T-cell (primary cell): ENCODE measurements at places on chromosomes 2 and 18. TPM values are rescaled to one million over a fixed set of nuclear protein-coding genes. Genes with fewer than 3 reads are reported as not detected.

- no peaks in the 10 kb centered on the region for H3K36me3 ChIP-seq
- H3K4me3 ChIP-seq: no peak overlapping the region
- H3K27me3 ChIP-seq: no peaks in the 10 kb centered on the region
- H3K4me1 ChIP-seq: no peaks in the 10 kb centered on the region
- no peak overlapping the region for H3K27ac ChIP-seq
Measured at GRCh38 chr2:209624192-209624938, 147.3 kb upstream of the UNC80 start.

GRCh38 chr2:223262946-223263345, 211.0 kb downstream of the KCNE4 start:
- H3K4me1 ChIP-seq: no peaks in the 10 kb centered on the region
- H3K27ac ChIP-seq: no peak overlapping the region
- H3K36me3 ChIP-seq: no peaks in the 10 kb centered on the region
- H3K4me3 ChIP-seq: no peak overlapping the region
- H3K27me3 ChIP-seq: no peaks in the 10 kb centered on the region

DNA sequence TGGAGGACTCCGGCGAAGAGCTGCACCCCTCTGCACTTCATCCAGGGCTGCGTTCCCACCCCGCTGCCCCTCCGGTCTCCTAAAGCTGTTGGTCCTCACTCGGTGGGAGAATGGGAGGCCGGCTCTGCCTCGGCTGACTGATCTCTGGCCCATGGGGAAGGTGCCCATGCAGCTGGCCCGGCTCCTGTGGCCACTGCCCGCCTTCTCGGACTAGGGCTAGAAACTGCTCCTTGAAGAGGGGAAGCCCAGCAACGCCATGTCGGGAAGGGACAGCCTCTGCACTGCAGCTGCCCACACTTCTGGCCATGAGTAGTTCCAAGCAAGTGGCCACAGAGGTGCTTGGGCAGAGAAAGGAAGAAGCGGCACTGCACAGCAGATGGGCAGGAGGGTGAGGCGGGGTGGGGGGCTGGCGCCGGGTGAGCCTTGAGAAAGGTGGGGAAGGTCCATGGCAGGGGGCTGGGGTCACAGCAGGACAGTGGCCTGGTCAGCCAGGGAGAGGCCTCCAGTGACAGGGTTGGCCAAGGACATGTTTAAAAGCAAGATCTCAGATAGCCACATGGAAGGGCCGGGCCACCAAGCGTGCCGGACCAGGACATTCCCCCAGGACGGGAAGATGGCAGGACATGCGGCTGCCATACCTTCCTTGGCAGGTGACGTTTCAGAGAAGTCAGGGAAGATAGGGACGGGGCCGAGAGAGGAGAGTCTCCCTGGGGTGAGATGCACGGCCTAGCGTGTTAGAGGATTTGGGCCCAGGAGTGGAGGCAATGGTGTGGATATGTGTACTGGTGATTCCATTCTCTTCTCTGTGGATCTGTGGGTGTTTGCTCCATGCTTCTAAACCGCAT, 158.8 kb upstream of the HDAC4 start:
- no peak for DNase-seq
- peaks cover 39% of the 10 kb centered on the region for H3K27me3 ChIP-seq
- H3K27ac ChIP-seq: no peak overlapping the region

DNA sequence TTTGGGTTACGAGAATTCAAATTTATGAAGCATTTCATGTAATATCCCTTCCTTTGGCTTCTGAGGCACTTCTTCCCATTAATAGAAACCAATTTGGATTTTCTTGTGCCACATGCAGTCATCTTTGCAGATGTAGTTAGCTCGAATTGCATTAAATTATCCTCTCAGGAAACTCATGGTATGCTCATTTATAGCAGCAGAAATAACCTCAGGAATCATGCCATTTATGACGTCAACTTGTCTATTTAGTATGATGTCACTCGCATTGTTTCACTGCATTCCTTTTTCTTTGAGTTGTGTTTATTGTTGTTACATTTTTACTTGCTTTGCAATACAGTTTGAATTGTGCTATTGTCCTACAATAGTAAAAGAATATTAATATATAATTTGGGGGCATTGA, 163.8 kb downstream of the RBM43 start:
- no peak overlapping the region for H3K4me3 ChIP-seq
- H3K27ac ChIP-seq: no peak overlapping the region
- H3K27me3 ChIP-seq: no peaks in the 10 kb centered on the region
- no peaks in the 10 kb centered on the region for H3K4me1 ChIP-seq
- no peaks in the 10 kb centered on the region for H3K36me3 ChIP-seq

DNA sequence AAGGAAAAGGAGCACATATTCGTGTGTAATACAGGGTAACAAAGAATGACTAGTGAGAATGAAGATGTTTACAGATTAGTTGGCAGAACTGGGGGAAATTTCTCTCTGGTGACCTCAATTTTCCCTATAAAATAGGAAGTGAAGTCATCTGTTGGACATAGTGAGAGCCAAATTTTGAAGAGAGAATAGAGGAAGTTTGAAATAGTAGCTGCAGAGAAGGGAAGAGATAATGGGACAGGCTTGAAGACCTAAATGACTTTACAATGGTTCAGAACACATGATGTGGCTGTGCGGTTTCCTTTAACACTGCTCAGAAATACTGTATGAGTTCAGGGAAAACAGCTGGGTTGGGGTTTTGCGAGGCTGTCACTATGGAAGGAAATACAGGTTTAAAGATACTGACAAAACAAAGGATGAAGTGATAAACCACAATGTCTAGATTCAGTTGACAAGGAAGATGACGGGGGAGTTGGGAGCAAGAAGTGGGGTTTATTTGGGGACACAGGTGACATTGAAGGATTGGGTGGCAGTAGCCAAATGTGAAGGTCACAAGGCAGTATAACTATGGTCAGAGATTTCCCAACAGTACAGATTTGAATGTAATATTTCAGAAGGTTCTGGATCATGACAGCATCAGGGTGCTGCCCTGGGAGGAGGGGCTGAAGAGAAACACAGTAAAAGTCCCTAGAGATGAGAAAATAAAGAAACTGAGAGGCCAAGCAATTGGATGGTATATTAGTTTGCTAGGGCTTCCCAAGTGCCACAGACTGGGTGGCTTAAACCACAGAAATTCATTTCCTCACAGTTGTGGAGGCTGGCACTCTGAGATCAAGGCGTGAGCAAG, 82.6 kb upstream of the TANK start:
- H3K27ac ChIP-seq: peak overlapping the region; percentile 50
- H3K27me3 ChIP-seq: no peaks in the 10 kb centered on the region
- no peak overlapping the region for H3K4me3 ChIP-seq
- peak; percentile 52 for DNase-seq

- H3K4me1 ChIP-seq: no peaks in the 10 kb centered on the region
- H3K27ac ChIP-seq: no peak overlapping the region
- H3K4me3 ChIP-seq: no peak overlapping the region
Measured at GRCh38 chr2:164363646-164364045, 257.6 kb downstream of the GRB14 start.

DNA sequence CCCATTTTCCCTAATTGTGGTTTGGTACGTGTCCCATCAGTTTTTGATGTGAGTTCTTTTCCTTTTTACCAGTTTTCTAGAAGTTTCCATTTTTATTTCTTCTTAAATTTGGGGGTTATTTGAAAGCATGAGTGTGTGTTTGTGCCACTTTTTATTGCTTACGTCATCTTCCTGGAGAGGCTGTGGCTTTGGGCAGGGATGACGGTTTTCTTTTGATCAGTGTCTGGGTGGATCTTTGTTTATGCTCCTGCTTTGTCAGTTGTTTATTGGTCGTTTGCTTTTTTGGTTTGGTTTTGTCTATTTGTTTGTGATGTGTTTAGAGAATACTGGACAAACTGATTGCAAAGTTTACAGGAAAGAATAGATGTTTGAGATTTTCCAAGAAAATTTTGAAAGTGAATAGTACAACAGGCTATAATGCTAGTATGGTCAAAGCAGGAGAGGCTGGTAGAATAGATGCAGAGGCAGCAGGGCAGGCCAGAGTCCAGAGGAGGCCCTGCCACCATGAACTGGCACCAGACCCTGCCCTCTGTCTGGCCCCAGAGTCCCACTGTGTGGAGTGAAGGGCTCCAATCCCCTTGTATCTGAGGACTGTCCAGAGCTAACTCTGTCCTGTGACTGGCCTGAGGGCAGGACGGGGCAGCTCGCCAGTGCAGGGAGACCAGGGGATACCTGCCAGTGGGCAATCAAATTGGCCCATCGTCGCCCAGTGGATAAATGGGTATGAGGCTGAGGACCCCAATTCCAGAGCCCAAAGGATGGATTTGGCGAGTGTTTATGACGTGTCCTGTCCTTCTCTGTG, 23.4 kb upstream of the SNED1 start:
- H3K36me3 ChIP-seq: no peaks in the 10 kb centered on the region
- no peaks in the 10 kb centered on the region for H3K27me3 ChIP-seq
- DNase-seq: peak; percentile 18

DNA sequence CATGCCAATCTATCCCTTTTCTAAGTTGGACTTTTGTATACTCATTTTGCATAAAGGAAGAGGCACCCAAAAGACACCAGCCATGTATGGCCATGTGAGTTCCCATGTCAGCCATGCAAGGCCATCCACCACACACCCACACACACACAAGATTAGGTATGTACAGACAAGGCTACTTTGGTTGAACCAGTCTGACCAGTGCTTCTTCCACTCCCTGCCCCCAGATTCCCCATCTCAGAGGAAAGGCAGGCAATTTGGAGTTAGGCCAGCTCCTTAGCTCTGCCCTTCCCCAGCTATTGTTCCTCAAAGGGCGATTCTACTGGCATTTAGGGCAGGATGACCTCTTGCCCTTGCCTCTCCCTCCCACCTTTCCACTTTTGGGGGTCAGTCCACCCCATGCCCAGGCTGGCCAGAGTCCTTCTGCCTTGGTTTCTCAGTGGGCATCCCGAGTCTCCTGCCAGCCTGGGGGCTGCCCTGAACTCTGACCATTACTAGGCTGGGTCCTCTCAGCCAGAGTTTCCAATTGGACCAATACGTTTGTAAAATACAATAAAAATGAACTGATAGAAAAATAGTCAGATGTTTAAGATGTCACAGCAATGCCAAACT, 101.1 kb downstream of the ZBTB7C start:
- H3K4me3 ChIP-seq: no peak overlapping the region
- H3K4me1 ChIP-seq: no peaks in the 10 kb centered on the region
- no peak for DNase-seq
- no peak overlapping the region for H3K27ac ChIP-seq
- no peaks in the 10 kb centered on the region for H3K36me3 ChIP-seq

- H3K36me3 ChIP-seq: no peaks in the 10 kb centered on the region
- H3K4me3 ChIP-seq: no peak overlapping the region
- no peaks in the 10 kb centered on the region for H3K27me3 ChIP-seq
- DNase-seq: no peak
Measured at GRCh38 chr2:137249463-137250130, 484.3 kb downstream of the THSD7B start.

DNA sequence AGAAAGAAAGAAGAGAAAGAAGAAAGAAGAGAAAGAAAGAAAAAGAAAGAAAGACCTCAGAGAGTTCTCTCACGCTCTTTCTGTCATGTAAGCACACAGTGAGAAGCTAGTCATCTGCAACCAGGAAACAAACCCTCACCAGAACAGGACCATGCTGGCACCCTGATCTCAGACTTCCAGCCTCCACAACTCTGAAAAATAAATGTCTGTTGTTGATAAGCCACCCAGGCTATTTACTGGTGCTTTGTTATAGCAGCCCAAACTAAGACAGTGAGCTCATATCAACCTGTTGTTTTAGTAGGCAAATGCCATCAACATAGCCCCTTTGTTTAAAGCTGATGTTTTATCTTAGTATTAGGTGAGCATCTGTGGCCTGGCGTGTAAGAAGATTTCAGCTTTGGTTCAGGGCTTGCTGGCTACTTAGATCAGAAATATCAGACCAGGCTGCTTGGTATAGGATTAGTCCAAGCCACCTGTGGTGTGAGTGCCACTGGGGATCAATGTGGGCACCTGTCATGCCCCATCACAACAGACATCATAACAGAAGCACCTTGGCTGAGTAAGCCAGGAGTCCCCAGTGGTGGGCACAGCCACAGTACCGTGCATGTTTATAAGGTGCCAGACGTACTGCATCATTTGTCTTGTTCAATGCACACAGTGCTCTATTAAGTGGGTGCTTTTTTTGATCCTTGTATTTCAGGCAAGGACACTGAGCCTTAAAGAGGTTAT, 94.4 kb downstream of the LBH start:
- no peaks in the 10 kb centered on the region for H3K27me3 ChIP-seq
- no peak overlapping the region for H3K4me3 ChIP-seq
- H3K36me3 ChIP-seq: no peaks in the 10 kb centered on the region
- H3K4me1 ChIP-seq: no peaks in the 10 kb centered on the region
- H3K27ac ChIP-seq: no peak overlapping the region
- no peak for DNase-seq

- no peak overlapping the region for H3K27ac ChIP-seq
- no peaks in the 10 kb centered on the region for H3K36me3 ChIP-seq
- no peak for DNase-seq
- H3K4me3 ChIP-seq: no peak overlapping the region
- H3K4me1 ChIP-seq: peaks cover 13% of the 10 kb centered on the region
Measured at GRCh38 chr18:3468833-3469232, 18.9 kb downstream of the TGIF1 start.

DNA sequence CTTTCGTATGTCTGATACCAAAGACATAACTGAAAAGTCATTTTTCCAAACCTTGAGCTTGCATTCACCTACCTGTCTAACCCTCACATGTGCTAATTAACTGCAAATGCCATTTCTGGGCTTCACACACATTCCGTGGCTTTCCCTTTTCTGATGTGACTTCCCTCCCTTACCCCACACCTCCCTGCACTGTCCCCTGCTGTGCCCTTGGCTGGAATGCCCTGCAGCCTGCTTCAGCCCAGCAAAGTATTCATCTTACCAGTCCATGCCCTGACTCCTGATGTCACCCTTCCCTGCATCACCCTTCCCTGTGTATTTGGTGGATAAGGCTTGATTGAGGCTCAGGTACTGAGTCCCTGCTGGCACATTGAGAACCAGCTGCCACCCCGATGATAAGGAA, 12.2 kb downstream of the RETSAT start:
- peaks cover 37% of the 10 kb centered on the region for H3K36me3 ChIP-seq
- no peaks in the 10 kb centered on the region for H3K27me3 ChIP-seq
- DNase-seq: no peak

- no peaks in the 10 kb centered on the region for H3K36me3 ChIP-seq
- peaks cover 2% of the 10 kb centered on the region for H3K27me3 ChIP-seq
- DNase-seq: no peak
- H3K4me1 ChIP-seq: no peaks in the 10 kb centered on the region
- no peak overlapping the region for H3K27ac ChIP-seq
- no peak overlapping the region for H3K4me3 ChIP-seq
Measured at GRCh38 chr2:120528051-120528692, 182.2 kb downstream of the INHBB start.

- no peaks in the 10 kb centered on the region for H3K27me3 ChIP-seq
- H3K27ac ChIP-seq: no peak overlapping the region
Measured at GRCh38 chr2:143545949-143546255, 416.7 kb downstream of the ARHGAP15 start.

DNA sequence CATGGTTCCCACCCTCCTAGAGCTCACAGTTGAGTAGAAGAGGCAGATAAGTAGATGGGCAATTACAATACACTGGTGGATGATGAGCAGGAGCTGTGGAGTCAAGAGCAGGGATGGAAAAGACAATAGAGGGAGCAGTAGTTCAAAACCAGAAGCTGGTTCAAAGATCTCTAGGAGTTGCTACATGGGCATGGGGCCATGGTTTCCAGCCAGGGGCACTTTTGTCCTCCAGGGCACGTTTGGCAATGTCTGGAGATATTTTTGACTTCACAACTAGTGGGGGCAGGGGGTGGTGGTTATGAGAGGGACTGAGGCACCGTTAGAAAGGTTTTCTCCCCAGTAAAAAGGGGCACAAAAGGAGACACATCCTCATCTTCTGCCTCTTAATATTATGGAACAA, 236.0 kb downstream of the DYSF start:
- no peak overlapping the region for H3K4me3 ChIP-seq
- no peak for DNase-seq
- H3K4me1 ChIP-seq: no peaks in the 10 kb centered on the region
- no peak overlapping the region for H3K27ac ChIP-seq

The PRSS56 gene
- total RNA-seq: not detected

The ABCB11 gene
- total RNA-seq: not detected

The LINC00305 gene
- total RNA-seq: not detected

The E2F6 gene
- total RNA-seq: 9.5 TPM

The IGFBP2 gene
- total RNA-seq: not detected

The PRKRA gene
- 49.4 TPM for total RNA-seq
